Stimulated activated effector memory CD8-positive, alpha-beta T cell treated with anti-CD3 and anti-CD28 coated beads, Interleukin-12 subunit alpha, Interleukin-12 subunit beta, amount 100 ng/mL, for 72 hours (primary cell): ENCODE measurements at places on chromosomes 3 and 15.

DNA sequence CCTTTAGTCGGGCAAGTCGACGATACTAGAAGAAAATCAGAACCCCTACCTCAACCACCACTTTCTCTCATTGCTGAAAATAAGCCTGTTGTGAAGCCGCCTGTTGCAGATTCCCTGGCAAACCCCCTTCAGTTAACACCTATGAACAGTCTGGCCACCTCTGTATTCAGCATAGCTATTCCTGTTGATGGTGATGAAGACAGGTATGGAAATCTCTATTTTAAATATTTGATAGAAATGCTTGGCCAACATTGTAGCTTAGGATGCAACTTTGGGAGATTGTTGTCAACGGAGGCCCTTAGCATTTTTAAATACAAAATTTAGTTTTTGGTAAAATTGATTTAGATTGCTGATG is 3.0 kb downstream of the TSC22D2 start:
- DNase-seq: no peak

DNA sequence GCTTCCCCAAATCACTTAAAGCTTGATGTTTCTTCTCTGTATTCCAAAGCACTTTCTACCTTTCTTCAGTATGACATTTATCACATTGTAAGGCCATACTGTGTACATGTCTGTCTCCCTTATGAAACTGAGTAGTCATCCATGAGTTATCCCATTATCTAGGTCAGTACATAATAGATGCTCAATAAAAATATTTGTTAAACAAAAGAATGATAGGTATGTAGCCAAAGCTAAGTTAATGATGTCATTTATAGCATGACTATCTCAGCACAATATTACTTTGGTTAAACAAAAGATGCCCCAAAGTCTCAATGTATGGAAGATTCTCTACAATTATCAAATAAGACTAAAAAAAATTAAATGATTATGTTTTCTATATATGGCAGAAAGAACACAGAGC is 3.1 kb upstream of the TMCO5A start:
- no peak for DNase-seq

GRCh38 chr3:47533481-47533880 is 20.0 kb upstream of the ELP6 start:
- no peak for DNase-seq

DNA sequence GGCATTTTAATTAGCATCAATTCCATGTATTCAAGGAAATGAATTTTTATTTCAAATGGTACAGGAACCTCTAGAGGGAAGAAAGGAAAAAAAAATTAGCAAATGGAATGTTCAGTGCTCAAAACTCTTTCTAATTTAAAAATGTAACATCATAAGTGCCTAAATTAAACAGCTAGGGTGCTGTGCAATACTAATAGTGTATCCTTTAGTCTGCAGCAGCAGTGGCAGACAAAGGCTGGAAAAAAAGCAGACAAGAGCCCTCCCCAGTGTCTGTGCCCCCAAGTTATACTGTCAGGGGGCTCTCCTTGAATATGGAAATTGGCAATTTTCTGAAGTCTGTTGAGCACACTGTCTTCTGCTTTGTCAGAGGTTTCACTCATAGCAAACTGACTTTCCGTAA is 159.5 kb downstream of the CLSTN2 start:
- no peak for DNase-seq

DNA sequence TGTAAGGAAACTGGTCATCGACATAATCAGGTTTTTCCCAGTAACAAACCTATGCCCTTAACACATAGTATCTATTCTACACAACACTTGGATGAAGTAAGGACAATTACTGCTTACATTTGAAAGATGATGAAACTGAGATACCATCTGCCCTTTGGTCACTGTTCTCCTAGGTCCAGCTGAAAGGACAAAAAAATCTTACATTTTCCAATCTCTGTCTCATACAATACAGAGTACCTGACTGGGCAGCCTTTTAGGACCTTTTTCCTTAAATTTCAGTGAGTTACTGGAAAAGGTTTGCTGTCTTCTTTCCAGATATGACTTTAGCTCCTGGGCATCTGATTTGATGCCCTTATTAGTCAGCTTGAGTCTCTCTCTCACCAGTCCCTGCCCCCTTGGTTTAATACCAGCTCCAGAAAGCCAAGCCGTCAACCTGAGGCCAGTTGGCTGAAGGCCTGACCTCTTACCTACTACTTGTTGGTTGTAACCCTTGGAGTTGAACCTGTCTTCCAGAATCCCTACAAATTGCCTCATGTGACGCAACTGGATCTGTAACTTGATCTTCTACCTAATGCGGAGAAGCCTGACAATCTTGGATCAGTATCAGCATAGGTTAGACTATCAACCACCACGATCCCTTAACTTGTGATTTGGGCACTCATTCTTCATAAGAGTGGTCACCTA is 355.3 kb upstream of the ZNF385D start:
- no peak for DNase-seq

GRCh38 chr3:15455756-15456155 is 28.4 kb downstream of the EAF1 start:
- no peak for DNase-seq

DNA sequence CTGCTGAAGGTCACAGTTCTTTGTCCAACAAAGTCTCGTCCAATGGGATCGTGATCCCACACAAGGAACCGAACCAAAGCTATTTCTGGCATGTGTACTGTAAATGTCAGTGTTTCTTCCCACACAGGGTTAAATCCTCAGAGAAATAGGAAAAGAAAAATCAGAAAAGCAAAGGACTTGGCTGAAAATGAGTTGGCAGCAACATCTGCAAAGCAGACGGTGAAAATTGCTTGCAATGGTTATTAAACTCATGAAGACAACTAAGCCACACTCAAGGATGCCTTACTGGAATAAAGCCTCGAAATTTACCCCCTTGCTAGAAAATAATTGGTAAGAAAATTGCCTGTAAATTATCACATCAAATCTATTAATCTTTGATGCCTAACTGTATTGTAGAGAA is 195.2 kb upstream of the STRIT1 start:
- no peak for DNase-seq

GRCh38 chr3:178067721-178068120 is 468.5 kb upstream of the KCNMB2 start:
- DNase-seq: no peak

GRCh38 chr15:52436981-52437380 is 91.7 kb downstream of the MYO5A start:
- no peak for DNase-seq

DNA sequence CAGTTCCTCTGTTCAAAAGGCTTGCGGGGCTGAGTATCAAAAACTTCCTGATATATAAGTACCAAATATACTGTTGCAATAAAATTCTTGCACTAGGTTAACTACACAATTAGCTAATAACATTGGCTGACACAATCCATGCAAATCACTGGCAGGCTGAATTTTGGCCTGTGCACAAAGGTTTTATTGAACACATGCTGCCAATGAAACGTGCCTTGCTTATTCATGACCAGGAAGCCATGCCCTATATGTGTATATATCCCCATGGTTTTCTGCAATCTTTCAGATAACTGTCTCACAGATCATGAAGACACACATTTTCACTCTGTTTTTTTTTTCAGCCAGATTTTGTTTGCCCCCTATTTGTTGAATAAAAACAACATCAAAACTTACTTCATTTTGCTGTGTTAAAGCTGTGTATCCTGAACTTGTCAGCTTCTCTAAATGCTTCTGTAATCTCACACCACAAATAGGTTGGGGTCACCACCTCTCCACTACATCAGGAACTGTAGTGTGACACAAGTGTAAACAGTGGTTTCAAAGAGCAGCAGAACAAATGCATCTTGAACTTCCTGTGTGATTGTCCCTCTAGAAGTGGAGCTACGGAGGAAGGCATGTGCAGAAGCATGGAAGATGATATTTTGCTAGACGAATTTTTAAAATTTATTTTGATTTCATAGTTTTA is 920.7 kb upstream of the NR2F2 start:
- no peak for DNase-seq

GRCh38 chr15:73957276-73957675 is 31.0 kb downstream of the LOXL1 start:
- no peak for DNase-seq

DNA sequence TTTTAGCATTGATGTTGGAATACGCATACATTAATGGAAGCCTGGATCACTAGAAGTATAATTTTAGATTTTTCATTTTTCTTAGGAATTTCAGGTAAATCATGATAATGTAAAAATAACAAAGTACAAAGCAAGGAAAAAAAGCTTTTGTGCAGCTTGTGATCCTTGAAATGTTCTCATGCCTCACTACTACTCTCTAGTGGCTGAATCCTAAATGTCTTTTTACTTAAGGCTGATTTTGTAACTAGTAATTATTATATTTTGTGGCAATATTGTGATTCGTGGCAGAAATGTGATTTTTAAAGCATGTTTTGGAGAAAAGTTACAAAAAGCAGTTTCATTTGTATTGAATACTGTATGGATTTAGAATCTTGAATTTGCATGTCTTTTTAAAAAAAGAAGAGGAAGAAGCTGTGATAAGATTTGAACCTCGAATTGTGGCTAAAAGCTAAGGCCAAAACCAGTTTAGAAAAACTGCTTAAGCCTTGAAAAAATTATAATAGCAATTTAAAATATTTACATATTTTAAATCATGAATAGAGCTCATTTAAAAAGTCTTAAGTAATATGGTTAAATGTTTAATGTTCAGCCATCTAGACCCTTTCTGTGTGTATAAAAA is 39.0 kb downstream of the U2SURP start:
- DNase-seq: no peak

DNA sequence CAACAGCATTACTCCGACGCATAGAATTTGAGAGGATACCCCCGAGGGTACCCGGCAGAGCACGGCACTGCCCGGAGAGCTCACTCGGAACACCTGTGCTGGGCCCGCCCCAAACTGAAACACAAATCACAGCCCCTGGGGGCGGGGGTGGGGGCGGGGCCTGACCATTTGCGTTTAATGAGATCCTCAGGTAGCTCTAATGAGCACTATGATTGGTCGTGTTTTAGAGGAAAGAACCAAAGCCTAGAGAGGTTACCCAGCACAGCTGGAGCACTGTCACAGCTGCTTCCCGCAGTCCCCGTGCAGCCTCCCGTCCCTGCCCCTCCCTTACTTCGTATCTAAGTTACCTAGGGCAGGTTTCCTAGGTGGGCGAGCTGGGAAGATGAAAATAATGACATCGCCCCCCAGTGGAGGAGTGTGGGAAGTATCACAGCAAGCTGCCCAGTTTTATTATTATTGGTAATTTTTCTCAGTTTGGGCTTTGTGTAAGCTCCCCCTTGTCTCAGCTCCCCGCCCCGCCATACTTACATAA is 187.1 kb downstream of the PDE8A start:
- peak; percentile 58 for DNase-seq
